ENCODE measurements at places on chromosomes 2 and 18. TPM values are rescaled to one million over a fixed set of nuclear protein-coding genes. Genes with fewer than 3 reads are reported as not detected.
A peak's percentile ranks its signal among the peaks of the same experiment; 100 is the strongest.

The STK25 gene
- 127 TPM for total RNA-seq

The PAIP2B gene
- total RNA-seq: 5.2 TPM

The UGT1A5 gene
- total RNA-seq: 13.0 TPM

The ANKRD44 gene
- total RNA-seq: 24.8 TPM

The EFEMP1 gene
- 61.2 TPM for total RNA-seq

The CYP26B1 gene
- total RNA-seq: not detected

The DNAH6 gene
- 0.58 TPM for total RNA-seq

The ZBTB7C gene
- 47.8 TPM for total RNA-seq

- DNase-seq: peak; percentile 37
- H3K27ac ChIP-seq: no peak overlapping the region
- no peaks in the 10 kb centered on the region for H3K4me1 ChIP-seq
These were observed 19.4 kb upstream of the ZSWIM2 start for GRCh38 chr2:186868344-186868743.

DNA sequence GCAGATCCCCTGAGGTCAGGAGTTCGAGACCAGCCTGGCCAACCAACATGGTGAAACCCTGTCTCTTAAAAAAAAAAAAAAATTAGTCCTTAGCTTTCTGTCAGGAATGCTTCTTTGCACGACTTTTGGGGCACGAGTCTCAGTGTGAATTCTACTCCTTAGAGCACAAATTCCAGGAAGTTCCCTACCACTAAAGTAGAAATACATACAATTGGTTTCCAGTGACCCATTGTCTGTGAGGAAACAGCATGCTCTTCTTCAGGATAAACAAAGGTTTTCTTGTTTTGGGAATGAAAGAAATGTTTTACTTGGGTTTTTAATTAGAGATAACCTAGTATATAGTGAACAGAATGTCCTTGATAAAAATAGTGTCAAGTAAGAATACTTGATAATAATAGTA, 23.7 kb downstream of the PSMA8 start:
- H3K4me3 ChIP-seq: no peak overlapping the region
- H3K4me1 ChIP-seq: no peaks in the 10 kb centered on the region
- H3K36me3 ChIP-seq: no peaks in the 10 kb centered on the region

- H3K27me3 ChIP-seq: no peaks in the 10 kb centered on the region
- DNase-seq: peak; percentile 49
- peak overlapping the region; percentile 75 for H3K27ac ChIP-seq
- no peaks in the 10 kb centered on the region for H3K36me3 ChIP-seq
- peak overlapping the region; percentile 78 for H3K4me3 ChIP-seq
- peaks cover 38% of the 10 kb centered on the region for H3K4me1 ChIP-seq
These were observed 1.0 kb upstream of the MAP4K4 start for GRCh38 chr2:101696272-101697123.

DNA sequence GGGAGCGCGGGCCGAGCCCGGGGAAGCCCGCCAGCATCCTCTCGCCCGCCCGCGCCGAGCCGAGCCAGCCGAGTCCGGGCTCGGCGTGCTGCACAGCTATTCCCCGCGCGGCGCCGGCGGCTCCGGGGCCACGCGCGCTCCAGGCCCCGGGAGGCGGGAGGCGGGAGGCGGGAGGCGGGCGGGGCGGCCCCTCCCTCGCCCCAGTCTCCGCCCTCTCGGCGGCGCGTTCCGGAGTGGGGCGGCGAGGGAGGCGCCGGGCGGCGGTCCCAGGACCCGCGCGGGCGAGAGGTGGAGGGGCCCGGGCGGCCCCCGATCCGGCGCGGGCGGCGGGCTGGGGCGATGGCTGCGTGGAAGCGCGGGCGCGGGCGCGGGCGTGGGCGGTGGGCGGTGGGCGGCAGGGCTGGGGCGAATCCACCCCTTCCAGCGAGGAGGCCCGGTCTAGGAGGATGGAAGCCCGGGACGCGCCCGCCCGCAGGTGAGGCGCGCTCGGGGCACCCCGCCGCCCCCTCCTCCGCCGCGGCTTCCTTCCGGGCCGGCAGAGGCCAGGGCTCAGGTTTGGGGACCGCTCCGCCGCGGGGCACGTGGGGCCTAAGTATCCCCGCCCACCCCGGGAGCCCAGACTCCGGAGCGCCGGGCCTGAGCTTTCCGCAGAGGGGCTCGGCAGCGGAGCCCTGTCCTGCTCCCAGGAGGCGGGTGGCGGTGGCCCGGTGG, at the start of gene ADCY3:
TSS of gene ADCY3 (minus strand) at position 140 of the 711 bp plus-strand sequence. CDS start 1,250 bp downstream, outside the sequence.
- DNase-seq: peak; percentile 52
- peak within 1 kb of the TSS; percentile 76 for H3K27ac ChIP-seq
- H3K27me3 ChIP-seq: no peaks in the 10 kb centered on the region
- H3K4me3 ChIP-seq: peak within 1 kb of the TSS; percentile 90
- H3K4me1 ChIP-seq: peaks cover 8% of the 10 kb centered on the region

DNA sequence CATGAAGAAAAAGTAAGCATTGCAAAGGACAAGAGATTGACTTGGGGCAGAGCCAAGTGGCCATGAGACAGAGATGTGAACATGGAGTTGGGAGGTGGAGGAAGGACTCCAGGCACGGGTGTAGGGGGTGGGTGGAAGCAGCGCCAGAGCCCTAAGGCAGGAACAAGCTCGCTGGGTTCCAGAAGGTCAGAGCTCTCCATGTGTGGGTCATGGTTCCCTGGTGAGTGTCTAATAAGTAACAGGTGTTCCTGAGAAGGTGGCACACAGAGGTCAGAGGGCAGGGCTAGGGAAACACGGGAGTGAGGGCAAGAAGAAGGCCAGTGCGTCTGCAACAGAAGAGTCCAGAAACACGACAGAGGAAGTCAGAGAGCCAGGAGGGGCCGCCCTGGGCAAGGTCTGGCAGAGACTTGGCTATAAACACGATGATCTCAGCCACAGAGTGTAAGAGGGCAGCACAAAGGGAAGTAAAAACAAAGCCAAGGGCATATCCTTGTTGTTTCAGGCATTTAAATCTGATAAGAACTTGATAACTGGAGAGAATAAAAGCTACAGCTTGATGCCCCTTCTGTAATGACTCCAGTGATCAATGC, 260.8 kb downstream of the TGIF1 start:
- H3K4me1 ChIP-seq: peaks cover 37% of the 10 kb centered on the region
- peak; percentile 82 for DNase-seq
- no peaks in the 10 kb centered on the region for H3K27me3 ChIP-seq
- H3K4me3 ChIP-seq: no peak overlapping the region
- no peaks in the 10 kb centered on the region for H3K36me3 ChIP-seq

- no peak overlapping the region for H3K4me3 ChIP-seq
- H3K27me3 ChIP-seq: no peaks in the 10 kb centered on the region
- no peak overlapping the region for H3K27ac ChIP-seq
- DNase-seq: no peak
- no peaks in the 10 kb centered on the region for H3K4me1 ChIP-seq
- no peaks in the 10 kb centered on the region for H3K36me3 ChIP-seq
These were observed 32.6 kb downstream of the MAP2 start for GRCh38 chr2:209456489-209456888.

DNA sequence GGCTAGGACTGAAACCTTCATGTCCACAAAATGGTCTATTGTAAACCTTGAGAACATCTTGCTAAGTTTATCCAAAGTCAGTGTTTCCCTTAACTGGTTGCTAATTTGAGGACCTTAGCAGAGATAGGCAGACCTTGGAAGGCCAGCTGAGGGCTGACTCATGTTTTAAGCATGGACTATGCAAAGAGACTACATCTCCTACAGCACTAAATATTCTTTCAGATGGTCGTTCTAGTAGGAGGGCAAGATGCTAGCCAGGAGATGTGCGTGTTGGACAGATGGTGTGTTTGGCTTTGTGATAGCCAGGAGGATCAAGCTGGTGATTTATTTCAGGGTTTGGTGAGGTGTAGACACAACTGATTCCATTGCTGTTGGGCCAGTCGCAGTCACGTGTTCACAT, 75.8 kb downstream of the NRP2 start:
- no peak overlapping the region for H3K27ac ChIP-seq
- peaks cover 12% of the 10 kb centered on the region for H3K36me3 ChIP-seq
- no peak for DNase-seq
- peaks cover 5% of the 10 kb centered on the region for H3K4me1 ChIP-seq
- H3K27me3 ChIP-seq: no peaks in the 10 kb centered on the region

- H3K27ac ChIP-seq: peak overlapping the region; percentile 82
- DNase-seq: no peak
- H3K4me3 ChIP-seq: peak overlapping the region; percentile 78
These were observed 5.1 kb downstream of the NFATC1 start for GRCh38 chr18:79400591-79401381.

DNA sequence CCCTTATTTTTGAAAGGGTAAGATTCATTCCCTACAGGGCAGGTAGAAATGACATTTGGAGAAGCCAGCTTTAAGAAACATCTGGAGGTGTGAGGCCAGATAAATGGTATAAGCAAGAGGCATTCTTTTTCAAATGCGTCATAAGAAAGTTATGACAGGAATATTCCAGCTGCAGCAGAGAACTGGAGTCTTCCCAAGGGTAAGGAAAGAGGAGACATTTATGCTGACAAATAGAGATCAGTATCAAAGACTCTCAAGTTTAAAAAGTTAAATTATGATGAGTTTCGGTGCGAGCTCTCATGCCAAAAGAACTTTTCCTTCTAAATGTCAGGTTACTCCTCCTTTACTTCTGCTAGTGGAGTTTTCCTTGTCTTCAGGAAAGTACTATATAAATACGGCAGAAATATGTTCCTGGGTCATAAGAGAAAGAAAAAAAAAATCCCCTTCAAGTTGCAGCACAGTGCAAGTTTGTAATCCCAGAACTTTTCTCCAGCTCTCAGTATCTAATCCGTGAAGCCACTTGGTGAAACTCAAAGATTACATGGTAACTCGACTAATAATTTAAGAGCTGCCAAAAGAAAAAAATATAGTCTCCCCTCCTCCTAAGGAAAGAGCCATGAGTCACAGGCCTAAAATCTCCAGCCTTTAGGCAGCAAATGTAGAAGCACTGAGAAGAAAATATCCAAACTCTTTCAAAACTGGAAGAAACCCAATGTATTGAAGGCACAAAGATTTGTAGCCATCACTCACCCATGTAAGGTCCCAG, 428.1 kb downstream of the MEIS1 start:
- peak overlapping the region; percentile 71 for H3K27ac ChIP-seq
- H3K4me3 ChIP-seq: no peak overlapping the region
- no peak for DNase-seq
- no peaks in the 10 kb centered on the region for H3K36me3 ChIP-seq

GRCh38 chr2:189485146-189485545, 43.9 kb downstream of the WDR75 start:
- H3K27ac ChIP-seq: no peak overlapping the region
- no peaks in the 10 kb centered on the region for H3K36me3 ChIP-seq
- no peak for DNase-seq
- H3K4me3 ChIP-seq: no peak overlapping the region
- H3K4me1 ChIP-seq: no peaks in the 10 kb centered on the region

GRCh38 chr2:220887271-220887870, 684.7 kb downstream of the EPHA4 start:
- no peak for DNase-seq
- H3K27ac ChIP-seq: no peak overlapping the region
- no peaks in the 10 kb centered on the region for H3K4me1 ChIP-seq
- H3K4me3 ChIP-seq: no peak overlapping the region
- no peaks in the 10 kb centered on the region for H3K27me3 ChIP-seq
- H3K36me3 ChIP-seq: no peaks in the 10 kb centered on the region

DNA sequence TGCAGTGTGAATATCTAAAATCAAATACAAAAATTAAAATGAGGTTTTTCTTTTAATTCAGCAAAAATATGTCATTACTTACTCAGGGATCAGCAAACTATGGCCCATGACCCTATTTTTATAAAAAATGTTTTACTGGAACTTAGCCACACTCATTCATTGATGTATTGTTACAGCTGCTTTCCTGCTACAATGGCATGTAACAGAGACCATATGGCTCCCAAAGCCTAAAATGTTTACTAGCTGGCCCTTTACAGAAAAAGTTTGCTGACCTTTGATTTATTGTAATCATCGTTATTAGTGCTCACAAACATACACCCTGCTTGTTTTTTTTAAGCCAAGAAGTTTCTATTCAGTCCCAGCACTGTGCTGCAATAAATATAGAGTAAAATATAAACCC, 120.3 kb downstream of the PLA2R1 start:
- no peaks in the 10 kb centered on the region for H3K27me3 ChIP-seq
- DNase-seq: peak; percentile 49
- H3K27ac ChIP-seq: no peak overlapping the region
- H3K36me3 ChIP-seq: no peaks in the 10 kb centered on the region
- no peak overlapping the region for H3K4me3 ChIP-seq

- no peak overlapping the region for H3K4me3 ChIP-seq
- H3K4me1 ChIP-seq: no peaks in the 10 kb centered on the region
- no peak for DNase-seq
- peaks cover 11% of the 10 kb centered on the region for H3K36me3 ChIP-seq
These were observed 100.3 kb downstream of the CTIF start for GRCh38 chr18:48638896-48639771.

- peaks cover 7% of the 10 kb centered on the region for H3K36me3 ChIP-seq
- DNase-seq: peak; percentile 57
- H3K4me3 ChIP-seq: peak overlapping the region; percentile 80
- peaks cover 15% of the 10 kb centered on the region for H3K4me1 ChIP-seq
These were observed 302 bp downstream of the TXNL4A start for GRCh38 chr18:79988071-79988450.

DNA sequence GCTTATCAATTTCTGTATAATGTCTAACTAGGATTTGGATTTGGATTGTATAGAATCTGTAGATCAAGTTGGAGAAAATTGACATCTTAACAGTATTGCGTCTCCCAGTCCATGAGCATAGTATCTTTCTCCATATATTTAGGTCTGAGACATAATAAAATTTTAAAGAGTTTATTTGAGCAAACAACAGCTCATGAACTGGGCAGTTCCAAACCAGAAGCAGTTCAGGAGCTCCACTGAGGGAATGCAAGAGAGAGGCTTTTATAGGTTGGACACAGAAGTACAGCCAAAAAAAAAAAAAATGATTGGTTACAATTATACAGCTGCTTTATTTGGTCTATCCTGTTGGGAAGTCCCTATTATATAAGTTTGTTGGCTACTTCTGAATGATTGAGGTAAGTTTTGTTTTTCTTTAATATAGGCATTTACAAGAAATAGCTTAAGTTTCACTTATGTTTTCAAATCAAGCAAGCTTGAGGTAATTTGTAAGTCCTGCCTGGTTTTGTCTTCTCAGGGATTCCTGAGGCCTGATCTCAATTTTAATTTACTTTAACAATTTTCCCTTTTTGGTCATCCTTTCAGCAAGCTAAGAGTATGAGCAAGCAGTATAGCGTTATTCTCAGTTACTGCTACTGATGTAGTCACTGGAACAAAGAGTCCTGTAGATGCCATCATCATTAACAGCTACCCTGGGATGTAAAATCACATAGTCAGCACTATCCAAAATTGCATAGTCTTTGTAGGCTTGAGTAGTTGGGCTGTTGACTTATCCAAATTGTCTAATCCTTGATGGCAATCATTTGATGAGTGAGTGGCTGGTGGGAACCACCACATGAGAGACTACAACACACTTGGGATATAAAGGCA, 27.5 kb upstream of the RUFY4 start:
- H3K36me3 ChIP-seq: no peaks in the 10 kb centered on the region
- H3K4me1 ChIP-seq: no peaks in the 10 kb centered on the region
- H3K4me3 ChIP-seq: no peak overlapping the region
- no peak overlapping the region for H3K27ac ChIP-seq
- DNase-seq: no peak
